ENCODE measurements at places on chromosomes 1 and 21.

DNA sequence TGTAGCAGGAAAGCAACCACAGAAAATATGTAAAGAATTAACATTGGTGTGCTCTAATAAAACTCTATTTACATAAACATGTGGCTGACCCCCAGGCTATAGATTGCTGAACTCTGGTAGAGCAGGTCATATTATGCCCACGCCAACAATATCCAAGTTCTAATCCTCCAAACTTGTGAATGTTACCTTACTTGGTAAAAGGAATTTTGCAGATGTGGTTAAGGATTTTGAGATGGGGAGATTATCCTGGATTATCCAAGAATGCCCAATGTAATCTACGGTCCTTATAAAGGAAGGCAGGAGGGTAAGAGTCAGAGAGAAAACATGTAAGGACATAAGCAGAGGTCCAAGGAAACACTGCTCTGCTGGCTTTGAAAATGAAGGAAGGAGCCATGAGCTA is 201.0 kb downstream of the USH2A start:
- DNase-seq: no peak

GRCh38 chr21:45502600-45502999 is 39.6 kb downstream of the SLC19A1 start:
- no peak for DNase-seq

DNA sequence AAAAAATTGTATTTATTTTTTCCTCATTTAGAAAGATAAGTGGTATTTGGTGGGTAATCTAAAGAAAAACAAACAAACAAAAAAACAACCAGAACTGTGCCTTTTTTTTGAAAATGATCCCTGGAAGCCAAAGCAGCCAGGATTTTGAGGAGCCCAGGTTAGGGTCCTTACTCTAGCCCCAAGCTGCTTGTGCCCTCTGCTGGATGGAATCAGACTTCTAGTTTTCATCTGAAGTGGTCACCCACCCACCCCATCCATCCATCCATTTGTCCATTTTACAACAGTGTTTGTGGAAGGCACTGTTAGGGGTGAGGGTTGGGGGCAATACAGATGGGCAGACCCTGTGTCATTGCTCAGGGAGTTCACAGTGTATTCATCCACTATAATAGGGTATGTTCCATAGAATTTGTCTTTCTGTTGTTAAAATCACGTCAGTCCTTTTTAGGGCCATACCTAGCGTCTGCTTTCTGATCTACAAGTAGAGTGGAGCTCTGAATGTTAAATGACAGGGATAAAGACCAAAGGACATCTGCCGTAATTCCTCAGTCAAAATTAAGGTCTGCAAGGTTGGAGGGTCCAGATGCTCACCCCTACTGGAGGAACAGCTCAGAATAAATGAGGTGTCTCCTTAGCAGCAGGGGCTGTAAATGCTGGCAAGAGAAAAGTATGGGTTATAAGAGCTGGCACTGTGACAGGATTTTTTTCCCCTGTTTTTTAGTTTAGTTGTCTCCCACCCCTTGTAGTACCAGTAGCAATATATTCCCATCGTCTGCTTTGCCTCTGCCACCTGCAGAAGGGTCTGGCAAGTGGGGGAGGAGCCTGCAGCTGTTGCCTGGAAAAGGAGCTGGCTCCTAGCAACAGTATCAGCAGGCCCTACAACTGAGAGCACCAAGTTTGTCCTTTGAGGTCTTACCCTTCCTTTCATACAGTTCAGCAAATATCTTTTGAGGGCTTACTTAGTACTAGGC is 3.2 kb downstream of the LRRC42 start:
- no peak for DNase-seq

GRCh38 chr1:96634883-96635282 is 86.7 kb upstream of the PTBP2 start:
- no peak for DNase-seq

GRCh38 chr1:8903908-8904650 is 25.6 kb upstream of the ENO1 start:
- no peak for DNase-seq

GRCh38 chr1:216923601-216924000 is 200.4 kb upstream of the ESRRG start:
- DNase-seq: no peak

DNA sequence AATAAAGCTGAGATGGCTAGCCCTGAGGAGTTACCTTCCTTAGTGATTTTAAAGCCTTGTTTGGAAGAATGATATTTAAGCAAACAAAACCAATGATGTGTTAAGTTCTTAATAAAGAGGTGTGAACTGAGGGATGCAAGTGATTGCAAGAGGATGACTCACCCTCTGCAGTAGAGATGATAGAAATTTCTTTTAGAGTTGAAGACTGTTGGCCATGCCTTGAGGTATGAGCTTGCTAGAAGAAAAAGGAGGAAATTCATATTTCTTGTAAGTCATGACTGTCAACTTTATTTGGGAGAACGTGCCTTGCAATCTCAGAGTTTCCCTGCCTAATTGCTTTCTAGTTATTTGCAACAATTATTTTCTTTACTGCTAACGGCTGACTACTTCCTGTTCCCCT is 94.7 kb downstream of the PLA2G4A start:
- peak; percentile 53 for DNase-seq

DNA sequence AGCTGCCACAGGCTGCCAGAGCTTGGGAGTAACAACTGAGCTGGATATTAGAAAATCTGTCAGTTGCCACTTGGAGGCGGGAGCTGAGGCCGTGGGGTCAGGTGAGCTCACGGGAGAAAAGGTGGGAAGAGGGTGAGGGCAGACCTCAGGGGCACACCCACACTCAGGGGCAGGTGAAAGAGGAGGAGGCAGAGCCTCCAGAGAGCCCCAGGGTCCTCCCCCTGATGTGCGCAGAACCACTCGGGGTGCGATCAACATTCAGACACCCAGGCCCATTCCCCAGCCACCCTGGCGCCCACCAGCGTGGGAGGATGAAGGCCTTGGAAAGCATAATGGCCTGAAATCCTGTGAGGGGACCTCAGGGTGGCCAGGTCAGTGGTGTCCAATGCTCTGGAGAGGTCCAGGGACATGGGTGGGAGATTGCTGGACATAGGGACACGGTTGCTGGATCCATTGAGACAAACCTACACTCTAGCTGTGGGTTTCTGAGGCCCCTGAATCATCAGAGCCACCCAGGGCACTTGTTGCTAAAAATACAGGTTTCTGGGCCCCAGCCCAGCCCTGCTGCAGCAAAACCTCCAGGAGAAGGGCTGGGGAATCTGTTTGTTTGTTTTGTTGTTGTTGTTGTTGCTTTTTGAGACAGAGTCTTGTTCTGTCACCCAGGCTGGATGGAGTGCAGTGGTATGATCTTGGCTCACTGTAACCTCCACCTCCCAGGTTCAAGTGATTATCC is 49.4 kb upstream of the GPR153 start:
- DNase-seq: no peak

DNA sequence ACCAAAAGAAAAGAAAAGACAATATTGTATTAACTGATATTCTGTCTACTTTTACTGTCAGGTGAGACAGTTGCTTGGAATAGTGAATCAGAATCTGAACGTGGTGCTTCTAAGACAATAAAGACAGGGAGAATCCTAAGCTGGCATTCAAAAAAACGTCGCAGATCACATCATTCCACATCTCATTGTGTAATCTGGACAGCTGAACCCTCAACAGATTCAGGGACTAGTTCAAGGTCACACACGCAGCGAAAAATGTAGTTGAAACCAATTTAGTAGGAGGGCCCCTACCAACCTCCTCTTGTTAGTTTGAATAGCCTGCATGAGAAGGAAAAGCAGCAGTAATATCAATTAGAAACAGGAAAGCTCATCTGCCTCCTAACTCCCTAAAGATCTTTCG is 46.4 kb upstream of the KRTAP19-8 start:
- DNase-seq: no peak

GRCh38 chr1:51417496-51418383 is 87.4 kb upstream of the TTC39A start:
- DNase-seq: no peak

GRCh38 chr1:63833363-63834119 is 59.7 kb downstream of the ROR1 start:
- no peak for DNase-seq

DNA sequence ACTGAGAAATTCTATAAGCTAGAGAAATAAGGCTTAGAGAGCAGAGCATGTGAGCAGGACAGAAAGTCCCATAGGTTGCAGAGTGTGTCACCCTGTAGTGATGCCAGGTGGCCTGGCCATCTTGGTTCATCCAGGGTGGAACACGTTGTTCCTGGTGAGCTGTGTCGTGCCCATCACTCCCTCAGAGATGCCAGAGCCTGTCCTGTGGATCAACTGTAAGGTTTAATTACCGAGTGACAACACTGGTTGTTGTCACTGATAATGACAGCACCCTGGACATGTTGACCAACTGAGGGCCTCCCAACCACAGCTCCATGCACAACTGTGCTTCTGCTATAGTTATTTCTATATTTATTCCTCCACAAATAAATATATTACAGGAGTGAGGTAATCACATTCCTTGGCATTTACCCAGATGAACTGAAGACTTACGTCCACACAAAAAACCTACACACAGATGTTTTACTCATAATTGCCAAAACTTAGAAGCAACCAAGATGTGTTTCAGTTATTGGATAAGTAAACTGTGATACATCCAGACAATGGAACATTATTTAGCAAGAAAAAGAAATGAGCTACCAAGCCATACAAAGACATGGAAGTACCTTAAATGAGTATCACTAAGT is 6.2 kb downstream of the C1orf198 start:
- DNase-seq: no peak

- no peak for DNase-seq
These were observed 20.4 kb downstream of the RNF19B start for GRCh38 chr1:32944180-32944579.

GRCh38 chr1:40708750-40709099 is 17.2 kb downstream of the NFYC start:
- no peak for DNase-seq

DNA sequence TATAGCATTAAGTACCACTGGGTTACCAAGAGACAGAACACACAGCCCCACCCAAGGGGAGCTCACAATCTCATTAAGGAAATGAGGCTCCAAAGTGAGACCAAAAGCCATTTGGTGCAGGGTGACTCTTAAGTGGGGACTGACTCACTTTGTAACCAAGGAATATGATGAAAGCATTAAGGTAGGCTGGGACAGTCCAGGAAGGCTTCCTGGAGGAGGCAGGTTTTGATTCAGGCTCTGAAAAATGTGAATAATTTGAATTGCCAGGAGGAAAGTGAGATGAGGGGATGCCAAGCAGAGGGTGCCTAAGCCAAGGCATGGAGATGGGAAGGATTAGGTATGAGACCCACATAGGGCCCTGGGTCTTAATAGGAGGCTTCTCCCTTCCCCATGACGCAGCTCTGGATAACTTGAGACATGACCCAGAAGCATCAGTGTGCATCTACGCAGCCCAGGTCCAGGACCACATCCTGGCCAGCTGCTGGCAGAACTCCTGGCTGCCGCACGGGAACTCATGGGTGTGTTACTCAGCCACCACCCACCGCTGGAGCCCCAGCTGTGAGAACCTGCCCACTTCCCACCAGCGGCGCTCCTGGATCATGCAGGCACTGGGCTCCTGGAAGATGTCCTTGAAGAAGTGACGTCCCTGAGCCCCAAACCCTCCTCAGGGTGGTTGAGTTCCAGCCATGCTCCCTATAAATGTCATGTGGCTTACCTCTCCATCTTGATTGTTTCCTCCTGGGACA is 5.9 kb upstream of the TTC4 start:
- no peak for DNase-seq

- no peak for DNase-seq
These were observed 137.4 kb downstream of the CHD1L start for GRCh38 chr1:147379889-147380288.

DNA sequence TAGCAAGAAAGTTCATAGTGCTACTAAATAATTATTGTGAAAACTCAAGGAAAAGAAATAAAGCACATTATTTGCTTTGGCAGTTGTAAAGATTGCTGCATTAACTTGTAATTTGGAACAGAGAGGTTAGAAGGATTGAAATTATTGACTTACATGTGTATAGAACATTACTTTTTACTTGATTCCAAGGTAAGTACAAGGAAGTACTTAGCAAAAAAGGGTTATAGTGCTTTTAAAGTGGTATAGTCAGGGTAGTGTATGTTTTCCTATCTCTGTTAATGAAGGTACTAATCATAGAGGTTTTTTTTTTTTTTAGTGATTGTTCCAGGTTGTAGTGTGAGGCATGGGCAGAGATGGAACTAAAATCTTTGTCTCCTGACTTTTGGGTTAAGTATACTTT is 29.4 kb downstream of the MAN1A2 start:
- DNase-seq: no peak

- no peak for DNase-seq
These were observed 742 bp downstream of the P3H1 start for GRCh38 chr1:42765832-42766740.

- DNase-seq: no peak
These were observed 2.8 kb downstream of the DIRAS3 start for GRCh38 chr1:68047659-68048026.

- DNase-seq: peak; percentile 94
These were observed 38.6 kb downstream of the ABL2 start for GRCh38 chr1:179190861-179191260.

GRCh38 chr1:226487921-226488320 is 60.6 kb upstream of the STUM start:
- DNase-seq: no peak

GRCh38 chr1:7355646-7356045 is 415.4 kb upstream of the VAMP3 start:
- no peak for DNase-seq

DNA sequence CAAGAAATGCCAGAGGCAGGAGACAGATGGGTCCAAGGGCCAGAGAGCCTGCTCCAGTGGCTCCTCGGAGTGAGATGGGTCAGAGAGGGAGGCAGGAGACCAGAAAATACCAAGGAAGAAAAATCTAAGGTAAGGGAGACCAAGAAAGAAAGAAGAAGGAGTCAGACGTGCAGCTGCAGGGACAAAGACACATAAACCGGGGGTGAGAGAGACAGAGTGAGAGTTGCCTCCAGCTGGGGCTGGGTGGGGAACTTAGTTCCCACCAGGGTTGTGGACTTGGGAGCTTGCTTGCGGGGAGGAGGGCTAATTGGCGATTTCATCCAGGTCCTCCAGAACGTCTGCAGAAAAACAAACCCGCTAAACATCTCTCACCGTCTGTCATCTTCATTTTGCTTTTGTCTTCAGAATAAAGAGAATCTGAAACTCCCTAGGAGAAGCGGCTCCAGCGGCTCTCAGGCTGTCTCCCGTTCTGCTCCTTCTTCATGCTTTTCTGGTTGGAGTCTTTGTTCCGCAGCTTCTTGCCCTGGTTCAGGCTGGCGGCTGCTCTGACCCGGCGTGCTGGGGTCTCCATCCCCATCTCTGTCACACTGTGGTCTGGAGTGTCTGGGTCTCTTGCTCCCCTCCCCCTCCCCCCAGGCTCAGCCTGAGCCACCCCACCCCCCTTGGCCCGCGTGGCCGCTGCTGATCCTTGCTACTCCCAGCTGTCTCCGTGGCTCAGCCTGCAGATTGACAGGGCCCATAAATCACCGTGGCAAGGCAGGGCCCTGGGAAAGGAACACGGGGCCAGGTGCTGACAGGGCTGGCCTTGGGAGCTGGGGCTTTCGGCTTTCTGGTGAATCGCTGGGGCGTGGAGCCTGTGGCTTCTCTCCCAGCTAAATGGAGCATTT is 66.6 kb downstream of the UBIAD1 start:
- DNase-seq: no peak
